ENCODE measurements at places on chromosomes 12 and 14. TPM values are rescaled to one million over a fixed set of nuclear protein-coding genes. Genes with fewer than 3 reads are reported as not detected.

The SLC2A3 gene
- 12.3 TPM for polyA plus RNA-seq

The TGFB3 gene
- 16.3 TPM for polyA plus RNA-seq

The KCNA1 gene
- 0.11 TPM for polyA plus RNA-seq

The ZC2HC1C gene
- 10.8 TPM for polyA plus RNA-seq

The SCARB1 gene
- 18.5 TPM for polyA plus RNA-seq

The ACSM4 gene
- not detected for polyA plus RNA-seq

The GLIPR1L1 gene
- polyA plus RNA-seq = 0.65 TPM

Data from left renal cortex interstitium (tissue), 4 donors.